ENCODE measurements at places on chromosomes 1 and 21.
A peak's percentile ranks its signal among the peaks of the same experiment; 100 is the strongest.

DNA sequence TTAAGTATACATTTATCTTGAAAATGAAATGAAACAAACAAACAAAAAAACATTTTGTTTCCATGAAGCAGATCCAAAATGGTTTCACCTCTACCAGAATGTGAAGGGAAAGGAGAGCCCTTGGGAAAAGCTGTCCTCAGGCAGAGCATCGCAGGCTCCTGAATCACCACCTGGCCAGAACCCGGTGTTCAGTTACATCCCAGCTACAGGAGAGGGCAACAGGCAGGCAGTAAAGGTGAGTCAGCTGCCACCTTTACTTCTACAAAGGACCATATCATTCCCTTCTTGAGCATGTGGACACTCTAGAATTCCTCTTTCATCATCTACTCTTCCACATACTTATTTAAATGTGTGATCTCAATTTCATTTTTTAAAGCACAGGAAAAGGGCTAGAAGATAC, 151.2 kb downstream of the PIGK start:
- DNase-seq, result no peak

DNA sequence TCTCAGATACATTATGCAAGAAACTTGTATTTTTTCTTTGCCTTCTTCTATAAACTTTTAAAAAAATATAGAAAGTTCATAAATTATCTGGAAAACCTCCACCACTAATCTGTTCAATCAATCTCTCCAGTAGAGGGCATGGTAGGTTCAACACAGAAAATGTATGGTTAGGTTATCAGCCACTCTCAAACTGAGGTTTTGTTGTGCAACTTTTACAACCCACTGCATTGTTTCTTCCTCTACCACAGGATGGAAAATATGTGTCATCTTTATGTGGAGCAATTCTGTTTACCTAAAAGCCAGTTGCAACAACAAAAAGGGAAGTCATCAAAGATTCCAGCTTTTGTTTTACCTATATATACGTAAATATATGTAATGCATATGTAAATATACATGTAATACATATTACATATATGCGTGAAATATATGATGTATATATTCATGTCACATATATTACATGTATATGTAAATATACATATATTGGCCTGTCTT, 3.0 kb upstream of the RGS2 start:
- DNase-seq, result no peak

DNA sequence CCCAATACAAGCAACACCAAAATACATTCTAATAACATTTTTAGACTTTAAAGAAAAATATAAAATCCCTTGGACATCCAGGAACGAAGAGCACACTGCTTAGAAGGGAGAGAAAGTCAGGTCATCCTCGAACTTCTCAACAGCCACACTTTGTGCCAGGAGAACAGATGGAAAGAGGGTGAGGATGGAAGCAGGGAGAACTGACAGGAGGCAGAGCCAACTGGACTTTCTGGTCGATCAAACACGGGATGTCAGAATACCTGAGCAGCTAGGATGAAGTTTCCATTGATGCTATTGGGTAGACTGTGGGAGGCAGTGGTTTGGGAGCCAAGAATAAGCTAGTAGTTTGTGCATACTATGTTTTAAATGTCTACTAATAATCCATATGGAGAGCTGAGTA, 111.4 kb downstream of the TOMM20 start:
- DNase-seq, result no peak

DNA sequence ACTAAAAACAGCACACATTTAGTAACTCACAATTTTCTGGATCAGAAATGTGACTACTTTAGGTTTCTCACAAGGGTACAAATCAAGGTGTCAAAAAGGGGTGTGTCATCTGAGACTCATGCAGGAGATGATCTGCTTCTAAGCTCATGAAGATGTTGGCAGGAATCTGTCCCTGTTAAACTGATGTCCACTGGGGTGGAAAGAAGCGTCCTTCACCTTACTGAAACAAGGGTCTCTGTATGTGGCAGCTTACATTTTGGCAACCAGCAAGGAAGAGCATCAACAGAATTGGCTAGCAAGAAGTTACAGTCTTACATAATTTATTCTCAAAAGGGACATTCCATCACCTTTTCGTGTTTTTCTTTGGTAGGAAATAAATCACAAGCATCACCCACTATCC, 1223.8 kb downstream of the AMY1C start:
- DNase-seq, result no peak

GRCh38 chr1:218479436-218480115, 134.4 kb downstream of the TGFB2 start:
- DNase-seq, result no peak

DNA sequence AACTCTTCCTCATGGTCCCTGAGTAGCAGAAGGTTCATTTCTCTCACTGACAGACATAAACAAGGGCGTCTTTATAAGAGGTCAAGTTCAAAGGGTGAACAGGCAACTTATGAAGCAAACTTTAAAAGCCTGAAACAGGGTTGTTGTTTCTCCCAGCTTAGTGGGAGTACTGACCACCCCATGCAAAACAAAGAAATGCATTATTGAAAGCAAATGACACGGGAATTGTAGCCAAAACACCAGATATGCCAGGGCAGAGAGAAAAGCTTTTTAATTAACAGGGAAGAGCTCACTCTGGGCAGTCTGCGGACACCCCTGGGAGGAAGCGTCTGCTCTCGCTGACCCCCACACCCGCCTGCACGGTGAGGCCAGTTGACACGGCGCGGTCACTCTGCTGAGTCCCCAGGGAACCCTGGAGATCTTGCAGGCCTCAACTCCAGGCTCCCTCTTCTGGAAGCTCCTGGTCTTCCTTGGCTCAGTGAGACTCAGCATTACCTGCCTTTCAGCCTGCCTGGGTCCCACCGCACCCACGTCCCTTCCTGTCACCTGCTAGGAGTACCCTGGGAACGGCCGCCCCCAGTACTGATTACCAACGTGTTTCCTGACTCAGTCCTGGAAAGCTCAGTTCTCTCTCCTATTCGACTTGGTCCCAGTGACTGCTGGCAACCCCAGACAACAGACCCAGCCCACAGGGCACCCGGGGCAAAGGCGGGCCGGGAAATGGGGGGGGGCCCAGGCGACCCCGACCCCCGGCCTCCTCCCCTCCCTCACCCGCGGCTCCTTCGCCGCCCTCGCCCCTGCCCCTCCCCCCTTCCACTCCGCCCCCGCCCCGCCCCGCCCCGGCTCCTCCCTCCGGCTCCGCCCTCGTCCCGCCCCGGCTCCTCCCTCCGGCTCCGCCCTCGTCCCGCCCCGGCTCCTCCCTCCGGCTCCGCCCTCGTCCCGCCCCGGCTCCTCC, 972 bp downstream of the CFAP410 start:
- DNase-seq, result peak; percentile 82

DNA sequence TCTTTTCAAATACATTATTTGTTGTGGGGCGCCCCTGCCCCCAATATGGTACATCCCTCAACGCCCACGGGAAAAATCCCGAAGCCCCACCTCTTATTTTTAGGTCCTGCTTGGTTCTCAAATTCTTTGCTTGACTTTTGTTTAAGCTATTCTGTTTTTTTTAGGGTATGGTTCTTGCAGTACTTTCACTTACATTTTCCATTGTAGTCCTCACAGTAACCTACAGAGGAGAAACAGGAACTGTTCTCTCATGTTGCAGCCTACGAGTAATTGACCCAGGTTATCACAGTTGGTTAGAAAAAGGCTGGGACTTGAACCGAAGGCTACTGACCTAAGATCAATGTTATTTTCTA, 697 bp upstream of the C21orf91 start:
- DNase-seq, result no peak

- DNase-seq, result no peak
Observed at GRCh38 chr1:156797212-156797871, 19.3 kb downstream of the SH2D2A start.

DNA sequence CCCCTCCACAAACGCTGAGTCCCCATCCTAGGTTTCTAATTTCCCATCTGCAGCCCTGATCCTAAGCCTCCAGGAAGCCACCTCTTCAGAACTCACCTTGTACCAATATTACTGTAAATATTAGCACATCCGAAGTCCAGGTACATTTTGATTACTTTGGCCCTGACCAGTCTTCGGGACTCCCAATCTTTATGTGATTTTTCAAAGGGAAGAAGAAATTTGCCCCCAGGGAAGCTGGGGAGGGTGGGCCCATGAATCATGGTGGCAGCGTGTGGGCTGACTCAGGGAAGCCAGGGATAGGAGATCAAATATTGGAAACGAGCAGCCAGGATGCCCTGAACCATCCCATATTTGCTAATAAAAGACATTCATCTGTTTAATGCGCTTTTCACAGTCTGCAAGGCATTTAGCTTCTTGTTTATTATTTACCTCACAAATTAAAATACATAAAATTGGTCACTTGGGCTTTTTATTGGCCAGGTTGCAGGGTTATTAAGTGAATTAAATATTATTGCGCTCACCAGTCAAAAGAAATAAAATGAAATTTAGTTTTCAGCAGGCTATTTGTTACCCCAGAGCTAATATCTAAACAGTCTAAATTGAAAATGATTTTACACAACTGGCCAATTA, 46.6 kb downstream of the KIAA0040 start:
- DNase-seq, result no peak

GRCh38 chr1:19010503-19010902, 54.0 kb upstream of the IFFO2 start:
- no peak for DNase-seq

DNA sequence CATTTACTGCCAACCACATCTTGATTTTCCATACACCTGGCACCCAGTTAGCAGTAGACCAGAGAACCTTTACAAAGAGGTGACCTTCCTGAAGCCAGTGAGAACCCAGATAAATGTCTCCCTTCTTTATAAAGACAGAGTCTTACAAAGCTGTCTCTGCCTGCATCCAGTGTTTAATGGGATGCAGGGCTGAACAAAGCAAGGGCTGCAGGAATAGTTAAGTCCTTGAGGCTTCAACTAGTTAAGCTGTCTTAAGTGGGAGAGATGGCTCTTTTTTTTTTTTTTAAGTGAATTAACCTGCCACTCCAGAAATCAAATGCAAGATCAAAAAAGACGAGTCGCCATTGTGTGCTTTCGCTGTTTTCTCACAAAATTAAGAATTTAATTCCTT, 1.5 kb downstream of the AHCYL1 start:
- DNase-seq, result no peak

GRCh38 chr21:32878661-32879060, 107.1 kb upstream of the PAXBP1 start:
- no peak for DNase-seq

DNA sequence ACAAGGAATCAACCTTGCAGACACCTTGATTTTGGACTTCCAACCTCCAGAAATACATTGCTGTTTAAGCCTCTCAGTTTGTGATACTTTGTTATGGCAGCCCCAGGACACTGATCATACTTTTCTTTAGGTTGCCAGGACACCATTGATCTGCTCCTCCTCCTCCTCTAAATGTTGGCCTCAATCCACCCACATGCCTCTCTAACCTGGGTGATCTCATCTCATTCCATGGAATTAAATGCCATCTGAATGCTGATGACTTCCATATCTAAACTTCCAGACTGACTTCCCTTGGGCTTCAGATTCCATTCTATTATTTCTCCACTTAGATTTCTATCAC, 7.4 kb upstream of the PPP1R15B start:
- DNase-seq, result no peak

GRCh38 chr1:7869136-7869920, 16.5 kb upstream of the UTS2 start:
- DNase-seq, result no peak

GRCh38 chr1:23597635-23598388, 38.5 kb upstream of the ID3 start:
- DNase-seq, result peak; percentile 43

All from ecto neural progenitor cell (in vitro differentiated cells).